SK-N-DZ (cell line): ENCODE measurements at places on chromosomes 2 and 18.

DNA sequence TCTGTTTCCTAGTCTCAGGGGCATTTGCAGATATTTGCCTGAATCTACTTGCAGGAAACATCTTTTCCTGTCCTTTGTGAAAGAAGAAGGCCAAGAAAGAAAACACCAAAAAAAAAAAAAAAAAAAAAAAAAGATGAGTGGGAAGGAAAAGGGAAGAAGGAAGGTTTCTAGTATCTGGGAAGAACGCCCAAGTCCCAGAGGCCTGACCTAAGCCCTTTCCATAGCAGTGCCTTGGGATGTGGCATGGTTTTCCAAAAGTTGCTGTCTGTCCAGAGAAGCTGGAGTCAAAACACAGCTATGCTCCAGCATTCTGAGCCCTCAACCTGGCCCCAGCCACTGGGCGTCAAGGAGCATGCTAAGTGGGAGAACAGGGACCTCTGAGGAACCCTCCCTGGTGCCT, 123.5 kb downstream of the INHBB start:
- DNase-seq: no peak

DNA sequence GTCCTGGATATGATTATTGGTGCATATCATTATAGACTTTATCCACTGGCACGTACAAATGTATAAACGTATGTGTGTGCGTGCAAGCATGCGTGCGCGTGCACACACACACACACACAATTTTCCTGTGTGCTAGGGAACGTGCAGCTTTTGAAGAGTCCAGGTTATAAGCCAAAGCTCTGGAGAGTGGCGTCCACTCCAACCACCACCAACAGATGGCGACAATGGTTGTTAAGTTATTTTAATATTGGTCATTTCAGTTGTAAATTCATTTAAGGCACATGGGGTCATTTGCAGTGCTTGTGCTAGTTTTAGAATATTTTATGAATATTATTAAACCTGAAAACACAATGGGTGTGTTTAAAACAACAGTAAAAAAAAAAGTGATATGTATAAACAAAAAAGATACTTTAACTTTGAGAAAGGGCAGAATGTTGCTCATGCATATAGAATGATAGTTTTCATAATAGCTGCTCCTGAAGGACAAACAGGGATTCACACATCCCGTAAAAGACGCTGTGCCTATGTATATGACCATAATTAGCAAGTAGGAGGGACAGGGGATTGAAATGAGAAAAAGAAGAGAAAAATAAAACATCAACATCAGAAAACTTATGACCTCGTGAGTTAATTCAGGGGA, 124.2 kb upstream of the ITGB6 start:
- peak; percentile 48 for DNase-seq

GRCh38 chr2:23487735-23488492, 102.9 kb downstream of the KLHL29 start:
- no peak for DNase-seq

DNA sequence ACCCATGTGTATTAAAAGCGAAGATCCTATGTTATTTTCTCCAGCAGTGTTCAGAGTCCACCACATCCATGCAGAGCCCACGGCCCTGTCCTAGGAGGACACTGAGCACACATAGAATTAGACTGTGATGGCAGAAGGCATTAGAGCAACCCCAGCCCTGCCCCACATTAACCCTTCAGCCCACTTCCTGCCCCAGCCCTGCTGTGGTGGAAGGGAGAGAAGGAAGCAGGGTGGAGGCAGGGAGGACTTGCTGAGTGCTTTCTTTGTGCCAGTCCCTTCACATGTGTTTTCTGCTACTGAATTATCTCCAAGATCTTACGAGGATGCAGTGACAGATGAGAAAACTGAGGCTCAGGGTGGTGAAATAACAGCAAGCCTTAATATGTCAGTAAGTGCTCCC, 339.0 kb downstream of the SMAD2 start:
- DNase-seq: no peak

- no peak for DNase-seq
These were observed 814.2 kb upstream of the SLC39A10 start for GRCh38 chr2:194842871-194843270.

- DNase-seq: no peak
These were observed 87.0 kb downstream of the CCDC141 start for GRCh38 chr2:178962805-178963433.

DNA sequence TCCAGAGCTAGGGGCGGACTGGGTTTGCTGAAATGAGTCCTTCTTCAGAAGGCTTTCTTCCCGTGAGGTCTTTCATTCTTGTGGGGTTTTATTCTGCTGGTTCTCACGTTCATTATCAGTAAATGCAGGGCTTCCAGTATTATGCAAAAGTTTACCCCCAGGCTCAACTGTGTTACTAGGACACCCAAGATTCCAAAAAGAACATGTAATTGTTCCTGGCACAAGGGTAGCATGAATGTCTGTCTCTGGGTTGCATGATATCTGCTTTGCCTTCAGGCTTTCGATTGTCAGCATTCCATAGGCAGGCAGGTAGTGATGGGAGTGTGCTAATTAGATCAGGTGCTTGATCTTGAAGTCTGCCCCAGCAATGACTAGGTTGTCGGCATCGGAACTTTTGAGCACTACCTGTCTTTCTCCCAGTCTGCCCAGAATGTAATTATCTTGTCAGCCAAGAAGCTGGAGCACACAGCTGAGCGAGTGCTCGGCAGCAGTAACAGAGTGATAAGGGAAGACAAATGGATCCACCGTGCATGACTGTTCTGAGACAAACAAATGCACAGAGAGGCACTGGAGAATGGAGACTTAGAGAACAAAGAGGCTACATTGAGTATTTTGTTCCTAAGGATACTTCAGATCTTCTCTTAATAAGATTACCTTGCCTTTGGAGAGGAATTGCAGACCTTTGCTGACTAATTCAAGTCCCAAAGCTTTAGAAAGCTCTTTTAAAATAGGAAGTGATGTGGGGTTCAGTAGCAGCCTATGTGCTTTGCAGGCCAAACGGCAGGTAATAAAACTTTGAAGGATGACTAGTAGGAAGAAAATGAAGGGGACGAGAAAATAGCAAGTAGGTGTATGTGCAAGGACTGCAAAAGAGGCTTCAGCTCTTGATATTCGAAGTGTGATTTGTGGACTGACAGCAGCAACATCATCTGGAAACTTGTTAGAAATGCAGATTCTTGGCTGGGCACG, 41.9 kb downstream of the ITGB6 start:
- peak; percentile 69 for DNase-seq
